ENCODE measurements at places on chromosomes 13 and 19. TPM values are rescaled to one million over a fixed set of nuclear protein-coding genes. Genes with fewer than 3 reads are reported as not detected.

Gene SHISA7
- not detected for total RNA-seq

Gene ZNF431
- total RNA-seq = 13.9 TPM

Gene CRX
- not detected for total RNA-seq

Gene RASIP1
- 13.7 TPM for total RNA-seq

Gene SIGLEC14
- 0.94 TPM for total RNA-seq

Gene WDR62
- total RNA-seq = 28.7 TPM

Gene HIF3A
- total RNA-seq = 81.4 TPM
